Stimulated activated CD8-positive, alpha-beta memory T cell treated with anti-CD3 and anti-CD28 coated beads, Interleukin-4, amount 100 ng/mL, for 1 hour (primary cell): ENCODE measurements at places on chromosomes 5 and 9.

GRCh38 chr5:169711551-169712225, 74.6 kb downstream of the DOCK2 start:
- no peak for DNase-seq

DNA sequence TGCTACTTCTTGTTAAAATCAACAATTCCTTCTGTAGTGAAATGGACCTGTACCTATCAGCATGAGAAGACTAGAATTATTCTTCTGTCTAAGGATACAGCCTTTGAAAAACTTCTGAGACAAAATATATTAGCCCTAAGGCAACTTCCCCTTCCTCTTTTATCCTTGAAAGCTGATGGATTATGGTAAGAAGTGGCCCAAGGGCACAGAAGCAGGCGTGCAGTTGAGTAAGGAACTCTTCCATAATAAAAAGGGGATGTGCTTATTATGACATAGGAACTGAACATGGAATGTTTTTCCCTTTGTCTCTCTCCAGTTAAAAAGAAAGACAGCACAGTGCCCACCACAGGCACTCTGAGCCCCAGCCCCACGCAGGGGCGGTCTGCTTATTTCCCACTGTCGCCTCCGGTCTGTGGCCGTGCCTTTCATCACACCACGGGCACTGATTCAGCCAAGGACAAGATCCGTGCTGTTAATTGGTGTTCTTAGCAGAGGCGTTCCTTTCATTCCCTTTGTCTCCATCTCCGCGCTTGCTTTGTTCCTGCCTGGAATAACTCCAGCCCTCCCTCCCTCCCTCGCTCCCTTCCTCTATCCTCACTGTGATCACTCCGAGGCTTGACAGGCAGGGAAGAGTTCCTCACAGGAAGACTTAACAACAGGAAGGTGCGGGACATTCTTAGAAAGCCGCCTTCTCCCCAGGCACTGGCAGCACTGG, 135.9 kb upstream of the OTULINL start:
- DNase-seq = no peak

- no peak for DNase-seq
These were observed 214.8 kb downstream of the AOPEP start for GRCh38 chr9:94941211-94941875.

DNA sequence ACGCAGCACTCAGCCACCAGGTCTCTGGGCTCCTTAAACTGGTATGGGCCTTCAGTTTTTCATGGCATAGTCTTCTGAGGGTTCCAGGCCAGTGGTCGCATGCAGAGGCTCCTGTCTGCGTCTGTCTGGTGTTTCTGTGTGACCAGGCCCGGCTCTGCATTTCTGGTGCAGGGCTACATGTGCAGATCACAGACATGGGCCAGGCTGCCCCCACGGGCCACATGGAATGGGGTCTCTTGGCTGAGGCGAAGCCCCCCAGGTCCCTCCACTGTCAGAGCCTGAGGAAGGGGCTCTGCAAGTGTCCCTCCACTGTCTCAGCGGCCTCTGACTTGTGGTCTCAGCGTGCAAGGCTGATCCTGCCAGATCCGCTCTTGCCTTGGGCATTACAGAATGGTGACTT, 15.6 kb upstream of the CARD19 start:
- no peak for DNase-seq

- no peak for DNase-seq
These were observed 11.9 kb downstream of the MSX2 start for GRCh38 chr5:174736331-174736721.

DNA sequence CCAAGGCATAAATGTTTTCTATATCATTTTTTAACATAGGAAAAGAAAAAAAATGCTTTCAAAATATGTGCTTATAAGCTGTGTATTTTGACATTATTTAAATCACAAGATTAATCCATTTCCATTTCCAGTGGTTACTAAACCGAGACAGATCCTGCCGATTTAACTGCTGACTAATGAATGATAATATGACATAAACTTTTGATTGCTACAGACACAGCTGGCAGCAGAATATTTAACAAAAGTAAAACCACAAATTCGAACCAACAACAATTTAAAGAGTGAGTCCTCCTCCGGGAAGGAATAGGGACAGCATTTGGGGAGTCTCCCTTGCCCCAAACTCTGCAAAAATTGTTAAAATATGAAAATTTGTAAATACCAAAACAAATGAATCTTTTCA, 401.3 kb upstream of the DAB2 start:
- no peak for DNase-seq

GRCh38 chr5:76329346-76329745, 73.7 kb upstream of the IQGAP2 start:
- no peak for DNase-seq

DNA sequence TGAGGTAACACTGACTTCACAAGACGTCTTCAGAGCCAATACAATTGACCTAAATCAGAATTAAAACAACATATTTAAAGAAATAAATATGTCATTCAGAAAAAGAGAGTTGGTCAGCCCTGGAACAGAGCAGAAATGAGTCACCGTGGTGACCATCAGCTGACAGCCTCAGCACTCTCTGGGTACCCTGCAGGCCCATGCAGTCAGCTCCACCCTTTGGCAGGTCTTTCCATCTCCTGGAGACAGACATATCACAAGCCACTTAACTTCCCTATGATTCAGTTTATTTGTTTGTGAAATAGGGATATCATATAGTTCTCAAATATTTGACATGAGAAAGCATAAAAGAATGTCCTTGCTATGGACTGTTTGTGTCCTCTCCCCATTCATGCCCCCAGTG, 151.6 kb upstream of the MEF2C start:
- DNase-seq = no peak

GRCh38 chr9:135902655-135903357, 4.5 kb downstream of the CAMSAP1 start:
- DNase-seq = no peak

- DNase-seq = no peak
These were observed 46.4 kb downstream of the GOLPH3 start for GRCh38 chr5:32127711-32128110.

DNA sequence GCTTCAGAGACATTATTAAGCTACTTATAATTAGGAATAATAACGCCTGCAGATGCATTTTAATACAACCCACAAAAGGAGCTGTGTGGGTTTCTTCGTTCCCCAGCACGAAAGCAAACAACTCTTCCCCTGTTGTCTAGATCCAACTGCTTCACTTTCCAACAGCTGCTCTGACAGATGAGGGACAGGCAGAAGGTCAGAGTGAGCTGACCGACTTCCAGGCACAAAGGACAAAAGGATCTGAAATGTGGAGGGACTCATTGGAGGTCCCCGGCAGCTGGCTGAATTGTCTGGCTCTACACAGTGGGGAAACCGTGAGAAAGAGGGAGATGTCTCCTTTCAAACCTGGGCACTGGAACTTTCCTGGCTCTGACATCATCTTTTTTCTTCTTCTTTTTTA, 79.1 kb upstream of the ALDH1B1 start:
- DNase-seq = no peak

DNA sequence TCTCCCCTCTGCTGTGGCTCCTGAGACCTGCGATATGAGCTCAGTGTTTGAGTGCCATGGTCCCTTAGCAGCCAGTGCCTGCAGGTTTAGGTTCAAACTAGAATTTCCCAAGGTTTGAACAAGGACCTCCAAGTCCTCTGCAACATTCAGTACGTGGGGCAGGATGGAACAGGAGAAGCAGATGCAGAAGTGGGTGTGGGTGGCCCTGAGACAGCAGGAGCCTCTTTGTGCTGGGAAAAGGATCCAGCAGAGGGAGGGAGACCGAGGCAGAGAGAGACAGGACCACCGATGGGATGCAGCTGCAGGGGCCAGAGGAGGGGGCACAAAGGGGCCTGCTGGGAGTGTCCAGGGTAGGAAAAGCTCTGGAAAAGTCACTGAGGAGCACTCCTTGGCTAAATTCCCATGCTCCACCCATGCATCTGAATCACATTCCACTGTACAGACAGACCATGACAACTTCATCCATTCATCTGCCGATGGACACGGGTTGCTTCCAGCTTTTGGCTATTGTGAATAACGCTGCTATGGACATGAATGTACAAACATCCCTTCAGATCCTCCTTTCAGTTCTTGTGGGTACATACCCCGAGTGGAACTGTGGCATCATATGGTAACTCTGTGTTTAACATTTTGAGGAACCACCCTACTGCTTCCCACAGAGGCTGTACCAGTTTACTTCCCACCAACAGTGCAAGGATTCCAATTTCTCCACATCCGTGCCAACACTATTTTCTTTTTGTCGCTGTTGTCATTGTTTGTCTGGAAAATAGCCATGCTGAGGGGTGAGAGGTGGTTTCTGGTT, 26.7 kb upstream of the SUSD3 start:
- no peak for DNase-seq

- no peak for DNase-seq
These were observed 47.8 kb downstream of the C9orf57 start for GRCh38 chr9:72012646-72013045.

DNA sequence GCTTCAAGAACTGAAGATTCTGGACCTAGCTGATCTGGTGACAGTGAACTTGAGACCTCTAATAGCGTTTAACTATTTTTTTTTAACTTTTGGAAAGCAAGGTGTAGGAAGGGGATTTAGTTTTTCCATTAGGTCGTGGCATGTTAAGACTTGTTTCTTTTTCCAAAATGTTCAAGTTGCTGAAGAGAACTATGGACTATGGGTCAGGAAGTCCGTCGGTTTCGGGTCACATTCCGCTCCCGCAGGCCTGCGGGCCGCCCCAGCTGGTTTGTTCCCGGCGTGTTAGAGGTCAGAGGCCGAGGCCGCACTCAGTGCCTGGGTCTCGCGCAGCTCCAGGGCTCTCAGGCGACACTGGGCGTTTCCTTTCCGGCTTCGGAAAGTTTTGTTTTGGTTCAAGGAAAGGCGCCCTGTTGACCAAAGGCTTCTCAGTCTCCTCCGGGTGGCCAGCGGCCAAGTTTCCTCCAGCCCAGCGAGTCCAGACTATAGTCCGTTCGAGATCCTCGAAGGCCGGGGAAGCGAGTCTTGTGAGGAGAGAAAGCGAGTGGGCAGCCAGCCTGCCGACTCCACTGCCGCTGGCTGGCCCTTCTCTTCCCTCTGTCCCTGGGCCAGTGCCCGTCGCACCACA, 586 bp upstream of the FCHO2 start:
- DNase-seq = no peak

- DNase-seq = no peak
These were observed 530 bp downstream of the UCK1 start for GRCh38 chr9:131530546-131530919.

DNA sequence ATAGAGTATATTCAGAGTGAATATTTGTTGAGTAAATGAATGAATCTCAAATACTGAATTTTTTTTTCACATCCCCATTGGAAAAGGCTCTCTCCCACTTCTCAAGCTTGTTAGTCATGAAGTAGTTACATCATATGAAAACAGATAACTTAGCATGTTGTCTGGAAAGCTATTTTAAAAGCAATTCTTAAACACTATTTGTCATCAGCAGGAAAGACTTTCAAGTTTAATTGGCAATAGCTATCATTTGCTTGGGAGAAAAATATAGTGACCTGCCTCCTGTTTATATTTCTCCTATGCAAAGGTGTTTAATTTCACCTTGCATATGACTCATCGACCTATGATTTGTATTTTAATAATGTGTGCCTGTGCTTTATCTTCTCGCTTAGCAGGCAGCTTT, 499.8 kb upstream of the GRIA1 start:
- no peak for DNase-seq

DNA sequence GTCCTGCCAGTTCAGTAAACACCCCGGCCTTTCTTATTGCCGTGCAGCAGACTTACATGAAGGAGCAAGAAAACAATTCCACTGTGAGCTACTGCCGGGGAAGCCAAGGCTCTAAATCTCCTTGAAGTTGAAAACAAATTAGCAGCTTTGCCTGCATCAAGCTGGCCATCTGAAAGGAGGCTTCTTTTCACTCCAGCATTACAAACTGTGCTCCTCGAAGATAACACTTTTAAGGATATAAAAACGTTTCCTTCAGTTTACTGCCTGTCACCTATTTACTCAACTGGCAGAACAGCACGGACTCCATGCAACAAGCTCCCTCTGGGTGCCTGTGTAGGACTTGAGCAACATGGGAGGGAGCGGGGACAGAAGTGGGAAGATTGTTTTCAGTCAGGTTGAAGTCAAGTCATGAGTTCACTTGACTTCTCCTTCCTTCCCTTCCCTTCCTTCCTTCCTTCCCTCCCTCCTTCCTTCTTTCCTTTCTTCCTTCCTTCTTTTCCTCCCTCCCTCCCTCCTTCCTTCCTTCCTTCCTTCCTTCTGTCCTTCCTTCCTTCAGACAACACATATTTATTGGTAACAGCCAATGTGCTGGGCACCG, 67.4 kb downstream of the ZNF608 start:
- DNase-seq = no peak

- no peak for DNase-seq
These were observed 50.5 kb upstream of the FCN1 start for GRCh38 chr9:134968011-134968822.

DNA sequence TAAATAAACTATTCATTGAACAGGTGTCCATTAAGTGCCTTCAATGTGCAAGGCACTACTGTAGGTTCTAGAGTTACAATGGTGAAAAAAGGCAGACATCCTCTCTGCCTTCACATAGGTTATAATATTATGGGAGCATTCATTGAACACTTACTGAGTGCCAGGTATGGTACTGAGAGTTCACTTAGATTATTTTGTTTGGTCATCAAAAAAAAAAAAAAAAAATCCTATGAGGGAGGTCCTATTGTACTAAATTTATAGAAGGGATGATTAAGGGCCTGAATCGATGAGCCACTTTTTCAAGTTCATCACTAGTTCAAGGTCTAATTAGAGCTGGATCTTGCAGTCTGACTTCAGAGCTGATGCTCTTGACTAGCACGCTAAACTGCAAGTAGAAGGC, 22.8 kb upstream of the PANK3 start:
- DNase-seq = no peak

GRCh38 chr9:69931340-69931739, 110.7 kb downstream of the CFAP95 start:
- DNase-seq = no peak

- no peak for DNase-seq
These were observed 30.3 kb downstream of the FOXD1 start for GRCh38 chr5:73418244-73418691.

DNA sequence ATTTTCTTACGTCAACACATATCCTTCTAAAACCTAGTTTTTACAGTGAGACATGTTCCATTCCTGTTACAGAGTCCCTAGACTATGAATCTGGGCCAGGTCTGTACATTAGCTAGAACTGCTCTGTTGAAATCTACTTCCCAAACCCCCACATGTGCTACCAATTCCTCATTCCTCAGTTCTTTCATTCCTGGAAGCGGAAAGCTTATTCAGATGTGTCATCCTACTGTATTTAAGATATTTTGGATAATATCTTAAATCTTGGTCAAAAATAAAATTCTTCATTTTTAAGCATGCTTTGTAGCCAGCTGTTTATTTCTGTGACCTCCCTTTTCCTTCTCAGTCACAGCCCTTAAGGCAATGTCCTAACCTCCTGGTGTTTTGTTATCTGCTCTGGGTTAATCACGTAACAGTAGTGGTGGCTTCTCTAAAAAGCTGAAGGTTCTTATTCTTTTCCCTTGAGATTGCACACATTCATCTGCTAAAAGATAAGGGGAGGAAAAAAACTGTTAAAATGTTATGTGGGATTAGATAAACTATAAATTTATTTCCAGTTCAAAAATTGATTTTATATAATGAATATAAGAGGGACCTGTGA, 35.6 kb downstream of the GLRX start:
- no peak for DNase-seq

GRCh38 chr9:94210616-94211603, 48.2 kb upstream of the ZNF169 start:
- no peak for DNase-seq
